GM19239 (cell line): ENCODE measurements at places on chromosomes 16 and 17.
A peak's percentile ranks its signal among the peaks of the same experiment; 100 is the strongest.

DNA sequence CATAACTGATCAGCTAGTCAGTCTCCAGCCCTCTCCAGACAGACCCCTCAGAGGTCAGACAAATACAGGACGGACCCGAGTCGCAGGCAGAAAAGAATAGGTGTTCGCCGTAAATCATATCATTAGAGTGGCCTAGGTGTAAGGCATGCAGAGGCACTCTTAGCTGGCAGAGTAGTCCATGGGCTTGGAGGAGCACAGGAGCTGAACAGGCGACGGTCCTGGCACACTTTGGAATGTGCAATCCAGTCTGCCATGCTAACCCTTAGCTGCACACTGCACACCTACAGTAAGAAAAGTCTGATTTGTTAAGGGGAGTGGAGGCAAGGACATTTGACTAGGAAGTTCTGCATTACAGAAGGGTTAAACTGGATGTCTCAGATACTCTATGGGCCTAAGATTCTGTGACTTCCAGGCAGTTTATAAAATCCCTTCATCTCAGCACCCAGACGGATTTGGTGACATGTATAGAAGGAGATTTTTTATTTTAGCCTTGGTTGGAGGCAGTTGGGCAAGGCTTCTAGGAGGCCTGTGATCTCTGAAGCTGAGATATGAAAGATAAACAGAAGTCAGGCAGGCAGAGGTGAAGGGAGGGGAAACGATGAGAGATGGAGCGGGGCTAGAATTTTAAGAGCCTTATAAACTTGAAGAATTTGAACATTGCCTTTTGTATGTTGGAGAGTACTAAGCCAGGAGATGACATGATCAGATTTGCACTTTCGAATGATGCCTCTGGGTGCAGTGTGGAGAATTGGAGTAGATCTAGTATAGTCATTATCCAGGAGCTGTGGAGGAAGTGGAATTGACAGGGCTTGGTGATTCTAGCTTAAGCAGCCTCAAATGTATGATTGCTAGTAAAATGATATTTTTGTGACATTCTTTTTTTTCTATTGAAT, 34.6 kb upstream of the SLC5A11 start:
- no peak for DNase-seq

GRCh38 chr17:80605326-80606066, 60.9 kb downstream of the RPTOR start:
- peak; percentile 53 for DNase-seq

DNA sequence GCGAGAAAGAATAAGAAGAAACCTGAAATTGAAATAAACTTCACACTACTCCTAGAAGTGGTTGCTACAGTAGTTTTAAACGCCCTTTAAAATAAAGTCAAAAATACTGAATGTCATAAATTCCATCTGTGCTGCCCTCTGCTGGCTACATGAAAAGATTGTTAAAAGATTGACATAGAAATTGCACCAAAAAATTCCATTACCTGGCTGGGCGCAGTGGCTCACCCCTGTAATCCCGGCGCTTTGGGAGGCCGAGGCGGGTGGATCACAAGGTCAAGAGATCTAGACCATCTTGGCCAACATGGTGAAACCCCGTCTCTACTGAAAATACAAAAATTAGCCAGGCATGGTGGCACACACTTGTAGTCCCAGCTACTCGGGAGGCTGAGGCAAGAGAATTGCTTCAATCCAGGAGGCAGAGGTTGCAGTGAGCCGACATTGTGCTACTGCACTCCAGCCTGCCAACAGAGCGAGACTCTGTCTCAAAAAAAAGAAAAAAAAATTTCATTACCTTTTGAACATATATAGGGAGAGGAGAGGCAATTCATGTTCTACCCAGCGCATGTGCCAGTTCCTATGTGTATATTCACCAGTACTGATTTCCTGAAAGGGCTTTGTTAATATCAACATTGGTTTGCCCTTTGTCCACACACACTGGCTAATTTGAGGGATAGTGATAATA, 36.5 kb downstream of the CYTH1 start:
- no peak for DNase-seq

DNA sequence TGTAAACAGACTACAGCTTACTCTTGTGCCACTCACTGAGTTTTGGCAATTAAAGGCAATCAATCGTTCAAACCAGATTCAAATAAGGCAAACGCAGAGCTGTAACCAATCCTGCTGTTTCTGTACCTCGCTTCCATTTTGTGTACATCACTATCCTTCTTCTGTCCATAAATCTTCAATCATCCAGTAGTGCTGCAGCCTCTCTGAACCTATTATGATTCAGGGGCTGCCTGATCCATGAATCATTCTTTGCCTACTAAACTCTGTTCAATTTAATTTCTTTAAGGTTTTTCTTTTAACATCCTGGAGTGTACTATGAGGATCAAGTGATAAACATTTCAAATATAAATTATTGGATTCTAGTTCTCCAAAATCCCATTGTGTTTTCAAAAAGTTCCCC, 93.9 kb downstream of the CEP112 start:
- DNase-seq = no peak

GRCh38 chr16:86165479-86165878, 266.5 kb downstream of the IRF8 start:
- no peak for DNase-seq

GRCh38 chr16:11406177-11406560, 60.9 kb downstream of the RMI2 start:
- DNase-seq = no peak

- no peak for DNase-seq
Measured at GRCh38 chr16:85595812-85596502, 17.2 kb upstream of the GSE1 start.

DNA sequence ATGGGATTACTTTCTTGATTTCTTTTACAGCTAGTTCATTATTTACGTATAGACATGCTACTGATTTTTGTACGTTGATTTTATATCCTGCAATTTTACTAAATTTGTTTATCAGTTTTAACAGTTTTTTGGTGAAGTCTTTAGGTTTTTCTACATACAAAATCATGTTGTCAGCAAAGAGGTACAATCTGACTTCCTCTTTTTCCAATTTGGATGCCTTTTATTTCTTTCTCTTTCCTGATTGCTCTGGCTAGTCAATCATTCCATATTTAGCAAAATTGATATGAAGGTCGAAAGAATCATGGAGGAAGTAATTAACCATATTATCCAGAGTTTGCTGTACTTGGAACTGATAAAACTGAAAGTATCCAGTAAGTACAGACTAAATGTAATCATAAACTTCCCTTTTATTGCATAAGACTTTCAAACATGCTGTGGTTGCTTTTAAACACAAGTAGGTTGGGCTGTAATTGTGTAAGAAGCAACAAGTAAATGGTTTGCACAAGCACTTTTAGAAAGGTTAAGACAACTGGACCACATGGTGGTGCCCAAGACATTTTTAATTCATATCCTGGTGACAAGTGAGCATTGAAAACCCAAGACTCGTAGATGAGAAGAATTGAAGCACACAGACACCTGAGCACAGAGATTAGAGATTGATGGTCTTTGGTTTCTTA, 8.4 kb downstream of the GDE1 start:
- DNase-seq = no peak

DNA sequence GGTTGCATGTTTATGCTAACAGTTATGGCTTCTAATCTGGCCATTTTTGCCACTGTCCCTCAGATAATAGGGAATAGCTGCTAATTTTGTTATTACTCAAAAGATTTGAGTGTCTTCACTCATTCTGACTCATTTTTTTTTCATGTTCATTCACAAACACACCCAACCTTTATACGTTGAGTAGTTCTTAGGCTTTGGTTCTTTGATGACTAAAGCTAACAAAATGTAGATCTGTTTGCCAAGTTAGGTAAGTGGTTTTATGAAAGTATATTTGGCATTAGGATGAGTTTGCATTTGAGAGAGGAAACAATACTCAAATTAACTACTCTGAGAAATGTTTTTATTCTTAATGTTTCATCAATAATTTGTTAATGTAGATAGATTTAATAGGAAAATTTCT, 3.6 kb downstream of the MAP2K4 start:
- DNase-seq = no peak

DNA sequence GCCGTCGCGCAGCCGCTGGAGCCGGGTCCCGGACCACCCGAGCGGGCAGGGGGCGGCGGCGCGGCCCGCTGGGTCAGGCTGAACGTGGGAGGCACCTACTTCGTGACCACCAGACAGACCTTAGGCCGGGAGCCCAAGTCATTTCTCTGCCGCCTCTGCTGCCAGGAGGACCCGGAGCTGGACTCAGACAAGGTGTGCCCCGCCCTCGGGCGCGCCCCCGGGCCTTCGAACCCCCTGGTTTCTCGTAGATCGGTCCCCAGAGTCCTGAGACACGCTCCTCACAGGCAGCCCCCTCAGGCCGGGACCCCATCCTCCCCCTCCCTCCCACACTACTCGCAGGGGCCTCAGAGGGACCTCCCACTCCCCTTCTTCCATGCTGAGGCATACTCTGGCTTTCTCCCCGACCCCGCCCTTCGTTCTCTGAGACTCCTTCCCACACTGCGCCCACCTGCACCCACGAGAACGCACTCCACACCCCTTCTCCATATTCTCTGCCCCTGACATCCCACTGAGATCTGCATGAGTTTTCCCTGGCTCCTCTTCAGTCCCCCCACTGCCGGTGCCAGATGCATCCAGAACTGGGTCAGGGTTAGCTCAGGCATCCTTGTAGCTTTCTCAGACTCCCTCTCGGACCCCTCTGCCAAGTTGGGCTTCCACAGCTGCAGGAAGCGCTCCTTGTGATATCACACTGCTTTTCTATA, 523 bp downstream of the KCTD2 start:
- DNase-seq = no peak

GRCh38 chr17:77645072-77646045, 313.1 kb upstream of the TNRC6C start:
- no peak for DNase-seq

GRCh38 chr17:56830726-56831368, 2.9 kb downstream of the C17orf67 start:
- DNase-seq = no peak

DNA sequence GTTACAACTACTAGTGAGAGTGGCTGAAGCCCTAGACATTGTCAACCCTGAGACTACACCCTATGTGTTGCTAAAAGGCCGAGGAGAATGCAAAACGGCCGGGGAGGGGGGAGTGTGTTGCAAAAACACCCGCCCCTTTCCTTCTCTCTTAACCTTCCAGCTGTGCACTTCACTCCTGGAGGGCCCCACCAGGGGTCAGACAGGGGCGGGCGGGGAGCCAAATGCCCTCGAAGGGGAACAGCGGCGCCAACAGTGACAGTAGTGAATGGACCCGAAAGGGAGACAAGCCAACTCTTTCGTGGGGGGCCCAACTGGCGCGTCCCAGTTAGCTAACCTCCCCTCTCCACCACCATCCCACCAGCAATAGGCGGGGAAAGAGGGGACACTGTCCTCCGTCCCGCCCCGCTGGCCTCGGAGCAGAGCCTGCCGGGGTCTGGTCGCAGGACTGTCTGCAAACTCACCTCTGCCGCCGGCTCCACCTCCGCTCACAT, 352 bp downstream of the MARF1 start:
- DNase-seq = no peak

GRCh38 chr16:31157136-31157535, 7.3 kb upstream of the PRSS36 start:
- no peak for DNase-seq

- DNase-seq = no peak
Measured at GRCh38 chr16:87338155-87338765, 21.1 kb upstream of the C16orf95 start.

DNA sequence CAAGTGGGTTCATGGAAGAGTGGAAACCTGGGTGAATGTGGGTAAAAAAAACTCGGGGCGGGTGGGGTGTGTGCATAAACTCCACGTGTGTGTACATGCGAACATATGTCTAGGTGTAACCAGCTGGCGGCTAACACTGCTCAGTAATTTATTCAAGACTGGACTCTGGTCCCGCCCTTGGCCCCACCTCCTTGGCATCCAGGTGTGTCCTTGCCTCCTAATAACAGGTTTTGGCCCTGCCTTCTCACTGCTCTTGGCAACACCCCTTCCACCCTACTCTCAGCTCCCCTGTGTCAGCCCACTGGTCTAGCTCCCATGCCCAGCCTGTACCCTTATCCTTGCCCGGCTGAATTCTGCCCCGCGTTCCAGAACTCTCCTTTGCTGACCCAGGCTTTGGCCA, 8.3 kb downstream of the FLII start:
- DNase-seq = no peak

- no peak for DNase-seq
Measured at GRCh38 chr16:89135971-89136765, 35.4 kb upstream of the CDH15 start.

DNA sequence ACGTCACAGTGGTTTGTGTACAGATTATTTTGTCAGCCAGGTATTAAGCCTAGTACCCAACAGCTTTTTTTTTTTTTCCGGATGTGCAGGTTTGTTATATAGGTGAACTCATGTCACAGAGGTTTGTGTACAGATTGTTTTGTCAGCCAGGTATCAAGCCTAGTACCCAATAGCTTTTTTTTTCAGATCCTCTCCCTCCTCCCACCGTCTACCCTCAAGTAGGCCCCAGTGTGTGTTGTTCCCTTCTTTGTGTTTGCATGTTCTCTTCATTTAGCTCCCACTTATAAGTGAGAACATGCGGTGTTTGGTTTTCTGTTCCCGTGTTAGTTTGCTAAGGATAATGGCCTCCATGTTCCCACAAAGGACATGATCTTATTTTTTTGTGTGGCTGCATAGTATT, 19.9 kb downstream of the RPTOR start:
- no peak for DNase-seq

- no peak for DNase-seq
Measured at GRCh38 chr17:74824961-74825627, 34.6 kb downstream of the GRIN2C start.

- no peak for DNase-seq
Measured at GRCh38 chr16:76984196-76984595, 206.8 kb upstream of the MON1B start.

DNA sequence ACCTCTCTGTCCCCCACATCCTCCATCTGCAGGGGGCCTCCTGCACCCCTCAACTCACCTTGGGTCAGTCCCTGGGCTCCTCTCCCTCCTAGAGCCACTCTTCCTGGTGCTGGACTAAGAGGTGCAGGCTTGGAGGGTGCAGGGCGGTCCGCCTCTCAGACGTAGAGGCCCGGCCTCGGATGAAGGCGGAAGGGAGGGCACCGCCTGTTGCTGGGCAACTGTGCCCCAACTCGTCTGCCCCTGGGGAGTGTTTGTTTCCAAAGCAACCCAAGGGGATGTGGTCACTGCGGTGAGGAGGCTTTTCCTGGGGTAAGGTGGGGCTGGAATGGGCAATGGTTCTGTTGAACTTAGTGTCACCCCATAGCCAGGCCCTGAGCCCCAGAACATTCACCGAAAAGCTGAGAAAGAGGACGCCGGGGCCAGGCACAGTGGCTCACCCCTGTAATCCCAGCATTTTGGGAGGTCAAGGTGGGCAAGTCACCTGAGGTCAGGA, at the start of gene C16orf54:
Gene C16orf54 (minus strand): TSS at position 138 of the 493 bp plus-strand sequence. CDS start 1,039 bp downstream, outside the sequence.
- DNase-seq = peak; percentile 73

DNA sequence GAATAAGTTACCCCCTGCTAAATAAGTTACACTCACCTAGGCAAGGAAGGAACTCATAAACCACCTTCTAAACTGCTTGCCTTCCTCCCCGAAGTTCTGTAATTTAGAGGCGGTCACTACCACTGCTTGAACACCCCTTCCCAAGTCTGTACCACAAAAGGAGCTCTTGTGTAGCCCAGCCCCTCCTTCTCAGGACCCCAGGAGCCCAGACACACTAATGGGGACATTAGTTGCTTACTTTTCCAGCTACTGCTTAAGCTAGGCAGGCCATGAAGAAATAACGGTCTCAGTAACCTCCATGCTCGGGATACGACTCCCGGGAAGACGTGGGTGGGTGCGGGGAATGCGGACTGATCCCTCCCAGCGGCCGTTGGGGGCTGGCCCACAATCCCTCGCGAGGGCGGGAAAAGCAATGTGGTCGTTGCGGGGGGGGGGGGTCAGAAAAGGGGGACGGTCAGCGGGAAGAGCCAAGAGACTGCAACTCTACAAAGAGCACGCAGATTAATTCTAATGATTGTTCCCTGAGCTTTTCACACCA, at the start of gene TEX14:
Gene TEX14 (minus strand): TSS at position 345 of the 538 bp plus-strand sequence. CDS start 40,044 bp downstream, outside the sequence.
- no peak for DNase-seq
